ENCODE measurements at places on chromosomes 5 and 9.

DNA sequence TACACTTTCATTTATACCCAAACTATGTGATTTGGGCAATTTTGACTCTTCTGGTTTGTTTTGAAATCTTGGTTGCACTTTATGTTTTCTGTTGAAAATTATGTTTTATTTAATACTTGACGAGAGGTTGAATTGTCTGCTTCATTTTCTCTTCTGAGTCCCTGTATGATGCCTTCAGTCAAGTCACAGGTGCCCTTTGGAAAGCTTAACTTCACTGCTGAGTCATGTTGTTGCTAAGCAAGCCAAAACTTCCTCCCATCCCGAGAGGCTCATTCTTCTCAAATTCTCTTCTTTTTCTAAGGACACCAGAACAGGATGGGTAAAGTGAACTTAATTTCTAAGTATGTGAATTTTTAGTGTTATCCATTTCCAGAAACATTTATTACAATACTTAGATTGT, 455.3 kb upstream of the PTGER4 start:
- no peak for DNase-seq

DNA sequence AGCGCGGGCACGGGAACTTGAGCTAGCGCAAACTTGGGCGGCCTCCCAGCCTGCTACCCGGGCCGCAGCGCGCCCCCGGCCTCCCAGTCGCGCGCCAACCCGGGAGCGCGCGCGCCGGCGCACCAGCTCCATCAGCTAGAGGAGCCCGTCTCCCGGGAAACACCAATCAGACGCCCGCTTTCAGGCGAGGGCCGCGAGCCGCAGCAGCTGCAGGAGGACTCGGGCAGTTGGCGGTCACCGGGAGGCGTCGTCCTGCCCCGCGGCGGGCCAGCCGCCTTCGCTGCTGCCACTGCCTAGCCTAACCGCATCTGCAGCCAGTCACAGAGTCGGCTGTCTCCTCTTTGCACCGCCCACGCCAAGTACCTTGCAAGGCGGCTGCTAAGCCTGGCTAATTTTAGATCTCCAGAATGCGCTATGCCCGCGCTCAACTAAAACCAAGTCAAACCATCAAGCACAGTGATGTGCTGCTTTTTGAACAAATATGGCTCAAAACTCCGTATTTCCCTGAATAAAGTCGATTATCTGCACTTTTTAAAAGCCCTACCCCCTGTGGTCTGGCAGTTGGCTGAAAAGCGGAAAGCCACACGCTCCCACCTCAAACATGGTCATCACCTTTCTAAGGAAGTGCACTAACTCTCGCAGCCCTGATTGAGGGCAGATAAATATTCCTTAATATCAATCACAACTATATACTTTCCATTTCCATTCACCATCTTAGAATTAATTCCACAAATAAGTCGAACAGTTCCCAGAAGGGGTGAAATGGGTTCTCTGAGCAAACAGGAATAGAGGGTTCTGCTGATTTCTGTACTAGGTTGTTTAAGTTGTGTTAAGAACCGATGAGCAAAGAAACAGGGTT, 221.8 kb downstream of the MEF2C start:
- peak; percentile 76 for DNase-seq

DNA sequence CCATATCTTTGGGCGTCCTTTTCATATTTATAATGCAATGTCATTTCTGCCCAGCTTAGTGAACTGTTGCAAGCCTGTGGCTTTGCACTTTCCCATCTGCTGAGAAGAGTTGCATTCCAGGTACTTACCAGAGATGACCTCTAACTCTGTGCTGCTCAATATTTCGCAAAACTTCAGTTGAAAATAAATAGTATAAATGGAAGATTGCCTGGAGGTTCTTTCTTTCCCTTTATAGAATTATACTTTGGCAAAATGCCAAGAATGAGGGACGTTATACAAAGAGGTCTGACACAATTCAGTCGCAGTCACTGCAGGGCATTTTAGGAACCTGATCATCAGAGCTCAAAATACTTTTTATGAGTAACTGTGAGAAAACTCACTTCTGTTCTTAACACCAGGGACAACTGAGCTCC, 18.9 kb upstream of the VLDLR start:
- DNase-seq = no peak

GRCh38 chr9:127808347-127809001, 5.8 kb downstream of the FPGS start:
- DNase-seq = no peak

DNA sequence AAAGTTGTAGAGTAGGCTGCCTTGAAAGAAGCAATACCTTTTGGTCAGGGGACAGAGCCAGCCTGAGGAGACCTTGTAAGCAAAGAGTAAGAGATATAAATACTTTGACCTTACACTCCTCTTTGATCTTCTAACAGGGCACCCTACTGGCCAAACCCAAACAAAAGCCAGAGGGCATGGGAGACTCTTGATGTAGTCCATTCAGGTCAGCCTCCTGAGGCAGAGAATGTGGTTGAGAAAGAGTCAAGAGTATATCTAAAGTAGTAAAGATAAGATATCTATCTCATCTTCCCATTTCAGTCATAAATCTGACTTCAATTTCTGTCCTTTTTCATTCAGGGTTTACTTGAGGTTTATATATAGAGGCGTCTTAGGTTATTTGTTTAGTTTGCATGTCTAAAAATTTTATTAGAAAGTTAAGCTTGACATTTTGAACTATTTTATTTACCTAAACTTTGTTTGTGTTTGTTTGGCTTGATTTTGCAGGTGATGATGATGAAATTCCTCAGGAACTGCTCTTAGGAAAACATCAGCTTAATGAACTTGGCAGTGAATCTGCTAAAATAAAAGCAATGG, 125.7 kb downstream of the NIPBL start:
- DNase-seq = no peak

DNA sequence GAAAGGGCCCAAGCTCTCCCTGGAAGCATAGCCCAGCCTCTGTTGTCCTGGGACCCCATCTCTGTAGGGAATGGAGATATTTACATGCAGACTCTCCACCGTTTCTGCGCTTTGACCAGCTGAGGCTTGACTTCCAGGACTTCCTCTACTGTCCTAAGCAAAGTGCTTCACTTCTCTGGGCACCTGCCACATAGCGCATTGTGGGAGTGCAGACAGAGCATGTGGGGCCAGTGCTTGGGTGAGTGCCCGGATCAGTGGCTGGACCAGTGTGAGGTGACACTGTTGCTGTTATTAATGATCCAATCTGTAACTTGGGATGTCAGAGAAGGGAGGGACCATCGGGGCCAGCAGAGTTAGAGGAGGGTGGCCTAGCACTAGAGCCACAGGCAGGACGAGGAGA, 10.5 kb downstream of the CXCL14 start:
- DNase-seq = no peak

- DNase-seq = no peak
These were observed 8.8 kb downstream of the MSX2 start for GRCh38 chr5:174733091-174733690.

- DNase-seq = no peak
These were observed 66.7 kb downstream of the SMIM23 start for GRCh38 chr5:171852255-171852681.

GRCh38 chr5:95892784-95893354, 68.8 kb downstream of the ELL2 start:
- no peak for DNase-seq

DNA sequence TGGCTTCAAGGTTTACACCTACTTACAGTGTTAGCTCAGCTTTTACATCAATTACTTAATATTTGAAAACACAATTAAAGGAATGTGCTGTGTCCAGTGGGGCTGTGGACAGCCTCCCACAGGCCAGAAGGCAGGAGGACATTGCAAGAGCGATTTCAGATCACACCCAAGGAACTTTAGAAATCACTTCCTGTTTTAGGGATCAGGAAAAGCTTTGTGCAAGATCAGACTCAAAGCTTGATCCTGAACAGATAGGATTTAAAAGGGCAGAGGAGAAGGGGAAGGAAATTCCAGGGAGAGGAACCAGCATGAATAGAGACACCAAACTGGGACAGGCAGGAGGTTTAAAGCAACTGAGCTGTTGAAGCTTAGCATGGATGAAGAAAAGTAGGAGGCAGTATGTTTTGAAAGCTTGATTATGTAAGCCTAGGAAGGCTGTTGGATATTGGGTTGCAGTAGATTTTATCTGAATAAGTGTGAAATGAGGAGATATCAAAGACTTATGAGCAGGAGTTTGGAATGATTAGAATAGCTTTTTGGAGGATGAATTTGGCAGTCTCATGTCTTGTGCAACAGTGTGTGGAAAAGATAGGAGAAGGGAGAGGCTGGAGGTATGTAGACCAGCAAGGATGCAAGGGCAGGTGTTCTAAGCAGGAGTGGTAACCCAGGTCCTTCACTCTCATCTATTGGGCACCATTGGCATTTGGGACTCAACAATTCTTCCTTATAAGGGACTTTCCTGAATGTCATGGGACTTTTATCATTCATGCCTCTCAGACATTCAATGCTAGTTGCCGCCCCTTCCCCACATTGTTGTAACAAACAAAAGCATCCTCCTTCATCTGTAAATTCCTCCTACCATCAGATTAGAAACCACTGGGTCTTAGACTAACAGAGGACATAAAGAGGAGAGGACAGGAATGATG, 123.5 kb downstream of the TARS1 start:
- no peak for DNase-seq

DNA sequence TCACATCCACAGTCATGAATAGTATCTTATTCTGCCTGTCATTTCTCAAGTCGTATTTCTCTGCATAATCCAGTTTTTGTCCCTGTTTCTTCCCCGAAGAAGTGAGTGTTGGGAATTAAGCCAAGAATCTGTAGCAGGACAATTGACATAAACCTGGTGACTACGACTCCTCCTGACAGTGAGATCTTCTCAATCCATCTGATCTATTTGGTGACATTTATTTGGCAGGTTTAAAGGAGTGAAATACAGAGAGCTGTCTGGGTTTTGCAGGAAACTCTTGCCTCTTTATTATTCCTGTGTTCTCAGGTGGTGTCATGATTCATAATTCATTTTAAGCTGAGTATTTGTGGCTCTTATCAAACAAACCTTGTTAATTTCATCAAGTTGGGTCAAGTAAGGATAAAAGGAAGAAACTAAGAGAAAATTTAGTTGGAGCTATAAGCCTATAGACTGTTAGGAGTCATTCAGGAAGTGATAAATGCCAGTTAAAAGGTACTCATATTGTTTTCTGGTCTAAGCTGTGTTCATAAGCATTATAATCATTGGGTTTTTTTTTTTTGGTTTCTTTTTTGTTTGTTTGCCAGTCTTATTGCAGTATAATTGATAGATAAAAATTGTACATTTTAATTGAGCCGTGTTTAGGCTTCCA, 95.9 kb upstream of the PCSK1 start:
- DNase-seq = no peak

GRCh38 chr9:72943844-72944462, 8.9 kb downstream of the ALDH1A1 start:
- DNase-seq = no peak

DNA sequence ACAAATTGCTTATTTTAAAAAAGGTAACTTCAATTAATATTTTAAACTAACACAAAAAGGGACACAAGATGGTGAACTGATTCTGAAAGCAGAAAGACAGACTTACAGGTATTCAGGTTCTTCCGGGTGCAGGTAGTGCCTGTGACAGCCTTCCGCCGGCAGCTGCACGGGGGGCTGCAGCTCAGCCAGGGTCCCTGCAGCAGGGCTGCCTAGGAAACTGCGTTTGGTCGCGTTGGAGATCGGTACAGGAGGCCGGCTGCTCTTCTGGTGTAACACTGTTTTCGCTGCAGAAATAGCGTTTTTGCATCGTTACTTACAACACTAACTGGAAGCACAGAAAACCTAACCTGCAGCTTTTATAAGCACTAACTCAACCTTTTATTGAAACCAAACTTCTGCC, 80.0 kb downstream of the CAMSAP1 start:
- DNase-seq = no peak

- DNase-seq = no peak
These were observed 29.5 kb downstream of the NIM1K start for GRCh38 chr5:43221502-43221901.

DNA sequence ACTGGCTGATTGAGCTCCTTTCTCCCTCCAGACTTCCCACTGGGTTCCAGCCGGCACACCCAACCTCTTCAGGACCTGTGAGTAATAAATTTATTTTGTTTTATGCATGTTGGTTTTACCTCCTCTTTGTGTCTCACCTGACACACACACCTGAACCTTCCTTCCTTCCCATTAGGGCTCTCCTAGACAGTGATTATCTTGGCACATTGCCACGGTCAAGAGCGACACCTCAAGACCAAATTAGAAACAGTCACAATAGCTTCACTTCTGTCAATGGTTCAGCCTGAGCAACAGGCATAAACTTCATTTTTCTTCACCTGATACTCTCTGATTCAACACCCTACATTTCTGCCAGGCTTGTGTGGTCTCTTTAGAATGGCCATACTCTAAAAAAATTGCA, 296.3 kb upstream of the SMARCA2 start:
- no peak for DNase-seq

GRCh38 chr5:168086104-168086610, 205.3 kb upstream of the WWC1 start:
- DNase-seq = no peak

DNA sequence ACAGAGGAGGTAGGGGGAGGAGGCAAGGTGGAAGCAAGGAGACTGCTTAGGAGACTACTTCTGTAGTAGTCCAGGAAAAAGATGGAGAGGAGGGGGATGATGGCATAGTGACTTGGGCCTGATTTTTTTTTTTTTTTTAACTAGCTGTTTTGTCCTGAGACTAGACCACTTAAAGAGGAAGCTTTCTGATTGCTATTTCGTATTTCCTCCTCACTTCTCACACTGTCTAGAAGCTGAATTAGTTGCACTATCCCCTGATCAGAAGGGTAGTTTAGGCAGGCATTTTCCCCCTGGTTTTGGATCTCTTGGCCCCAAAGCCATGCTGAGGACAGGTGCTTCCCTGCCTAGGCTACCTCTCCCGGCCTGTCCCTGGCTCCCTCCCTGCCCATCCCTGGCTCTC, 14.9 kb downstream of the LARP1 start:
- no peak for DNase-seq

- DNase-seq = no peak
These were observed 970.2 kb upstream of the COX7C start for GRCh38 chr5:85647349-85648127.

GRCh38 chr9:132019702-132020101, 60.0 kb downstream of the MED27 start:
- no peak for DNase-seq

DNA sequence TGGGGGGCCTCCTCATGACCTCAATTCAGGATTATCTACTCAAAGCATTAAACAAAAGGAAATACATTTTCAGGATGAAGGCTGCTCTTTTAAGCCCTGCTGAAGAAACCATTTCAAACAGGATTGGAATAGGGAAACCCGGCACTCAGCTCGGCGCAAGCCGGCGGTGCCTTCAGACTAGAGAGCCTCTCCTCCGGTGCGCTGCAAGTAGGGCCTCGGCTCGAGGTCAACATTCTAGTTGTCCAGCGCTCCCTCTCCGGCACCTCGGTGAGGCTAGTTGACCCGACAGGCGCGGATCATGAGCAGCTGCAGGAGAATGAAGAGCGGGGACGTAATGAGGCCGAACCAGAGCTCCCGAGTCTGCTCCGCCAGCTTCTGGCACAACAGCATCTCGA, 720 bp downstream of the TMEM203 start:
- no peak for DNase-seq

GRCh38 chr5:39130716-39131115, 56.5 kb upstream of the RICTOR start:
- no peak for DNase-seq

GRCh38 chr9:81755721-81756120, 66.4 kb upstream of the TLE1 start:
- DNase-seq = no peak

- no peak for DNase-seq
These were observed 12.7 kb downstream of the GTF3C5 start for GRCh38 chr9:133043449-133044035.

GRCh38 chr5:65050140-65050539, 281.4 kb downstream of the CWC27 start:
- no peak for DNase-seq
